ENCODE measurements at places on chromosomes 1 and 21.
A peak's percentile ranks its signal among the peaks of the same experiment; 100 is the strongest.

DNA sequence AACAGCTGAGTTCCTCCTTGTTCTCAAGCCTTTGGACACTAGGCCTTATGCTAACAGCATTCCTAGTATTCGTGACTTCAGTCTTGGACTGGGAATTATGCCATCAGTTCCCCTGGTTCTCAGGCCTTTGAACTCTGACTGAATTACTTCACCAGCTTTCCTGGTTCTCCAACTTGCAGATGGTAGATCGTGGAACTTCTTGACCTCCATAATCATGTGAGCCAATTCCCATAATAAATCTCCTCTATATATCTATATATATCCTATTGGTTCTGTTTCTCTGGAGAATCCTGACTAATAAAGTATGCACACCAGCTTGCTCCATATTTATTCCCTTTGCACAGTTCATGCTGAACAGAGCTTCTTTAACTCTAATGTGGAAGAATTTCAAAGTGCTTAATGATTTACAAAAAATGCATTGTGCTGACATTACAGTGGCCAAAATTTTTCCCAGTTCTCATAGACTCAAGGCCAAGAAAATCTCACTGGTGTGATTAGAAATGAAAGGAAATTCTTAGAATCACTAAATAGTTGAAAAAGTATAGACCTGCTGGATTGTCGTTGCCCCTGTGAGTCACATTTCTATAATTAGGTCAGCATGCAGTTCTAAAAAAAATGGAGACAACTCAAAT, 462.9 kb upstream of the ADAMTS5 start:
- DNase-seq: peak; percentile 67

DNA sequence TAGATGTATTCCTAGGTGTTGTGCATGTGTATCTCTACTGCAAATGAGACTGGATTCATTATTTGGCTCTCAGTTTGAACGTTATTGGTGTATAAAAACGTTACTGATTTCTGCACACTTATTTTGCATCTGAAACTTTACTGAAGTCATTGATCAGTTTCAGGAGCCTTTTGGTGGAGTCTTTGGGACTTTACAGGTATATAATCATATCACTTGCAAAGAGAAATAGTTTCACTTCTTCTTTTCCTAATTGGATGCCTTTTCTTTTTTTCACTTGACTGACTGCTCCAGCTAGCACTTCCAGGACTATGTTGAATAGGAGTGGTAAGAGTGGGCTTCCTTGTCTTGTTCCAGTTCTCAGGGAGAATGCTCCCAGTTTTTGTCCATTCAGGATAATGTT, 252.2 kb downstream of the SMYD3 start:
- no peak for DNase-seq

- no peak for DNase-seq
These were observed 70.4 kb downstream of the SPSB1 start for GRCh38 chr1:9363061-9363471.

DNA sequence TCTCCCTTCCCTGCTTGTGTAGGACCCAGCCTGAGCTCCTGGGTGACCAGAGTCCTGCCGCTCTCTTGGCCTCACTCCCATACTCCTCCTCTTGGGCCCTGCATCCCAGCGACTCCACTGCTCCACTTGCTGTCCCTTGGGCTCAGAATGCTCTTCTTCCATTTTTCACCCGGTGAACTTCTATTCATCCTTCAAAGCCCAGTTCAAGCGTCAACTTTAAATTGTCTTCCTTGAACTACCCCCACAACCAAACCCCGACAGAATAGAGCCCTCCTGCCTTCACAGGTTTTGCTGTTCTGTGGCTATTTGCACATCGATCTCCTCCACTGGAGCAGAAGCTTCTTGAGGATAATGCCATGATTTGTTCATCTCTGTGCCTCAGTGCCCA, 215.4 kb upstream of the EDN2 start:
- no peak for DNase-seq

GRCh38 chr1:229228522-229228921, 42.4 kb upstream of the RAB4A start:
- no peak for DNase-seq

DNA sequence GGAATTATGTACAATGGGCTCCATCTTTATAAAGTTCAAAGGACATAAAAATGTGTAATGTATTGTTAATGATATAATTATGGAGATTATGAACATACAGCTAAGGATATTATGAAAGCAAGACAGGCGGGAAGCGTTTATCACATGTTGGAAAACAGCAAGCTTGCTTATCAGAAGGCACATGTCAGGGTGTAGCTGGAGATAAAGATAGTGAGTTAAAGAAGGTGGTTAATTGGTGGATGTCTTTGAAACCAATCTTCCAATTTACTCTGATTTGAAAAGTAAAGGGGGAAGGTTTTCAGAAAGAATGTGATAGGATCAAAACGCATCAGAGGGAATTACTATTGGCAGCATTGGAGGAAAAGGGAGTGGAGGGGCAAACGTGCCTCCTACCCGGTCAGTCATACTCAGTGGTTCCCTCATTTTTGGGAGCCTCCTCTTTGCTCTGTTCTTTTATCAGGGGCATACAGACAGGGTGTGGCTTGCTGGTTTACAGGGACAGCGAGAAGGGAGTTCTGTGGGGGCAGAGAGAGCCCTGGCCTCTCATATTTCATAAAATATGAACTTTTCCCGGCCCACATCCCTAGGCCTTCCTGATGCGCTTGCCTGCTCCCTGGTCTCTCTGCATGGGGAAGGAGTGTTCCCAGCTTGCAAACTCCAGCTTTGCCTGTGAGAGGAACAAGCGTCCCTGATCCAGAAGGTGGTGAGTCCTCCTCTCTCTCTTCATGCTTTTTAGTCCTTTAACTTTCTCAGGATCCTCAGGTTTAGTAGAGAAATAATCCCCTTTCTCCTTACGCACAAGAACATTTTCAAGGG, 8.0 kb upstream of the SVBP start:
- DNase-seq: no peak

DNA sequence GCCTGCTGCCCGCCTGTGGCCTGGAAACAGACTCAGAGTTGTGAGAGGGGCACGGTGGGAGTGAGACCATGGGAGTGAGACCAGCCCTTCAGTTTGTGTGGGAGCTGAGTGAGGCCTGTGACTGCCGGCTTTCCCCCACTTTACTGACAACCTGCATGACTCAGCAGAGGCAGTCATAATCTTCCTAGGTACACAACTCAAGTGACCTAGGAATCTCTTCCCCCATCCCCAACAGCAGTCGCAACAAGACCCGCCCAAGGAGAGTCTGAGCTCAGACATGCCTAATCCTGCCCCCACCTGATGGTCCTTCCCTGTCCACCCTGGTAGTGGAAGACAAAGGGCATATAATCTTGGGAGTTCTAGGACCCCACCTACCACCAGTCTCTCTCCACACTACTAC, 44.2 kb downstream of the KLHL20 start:
- DNase-seq: no peak

GRCh38 chr1:151606384-151606783, 5.5 kb upstream of the SNX27 start:
- DNase-seq: no peak

DNA sequence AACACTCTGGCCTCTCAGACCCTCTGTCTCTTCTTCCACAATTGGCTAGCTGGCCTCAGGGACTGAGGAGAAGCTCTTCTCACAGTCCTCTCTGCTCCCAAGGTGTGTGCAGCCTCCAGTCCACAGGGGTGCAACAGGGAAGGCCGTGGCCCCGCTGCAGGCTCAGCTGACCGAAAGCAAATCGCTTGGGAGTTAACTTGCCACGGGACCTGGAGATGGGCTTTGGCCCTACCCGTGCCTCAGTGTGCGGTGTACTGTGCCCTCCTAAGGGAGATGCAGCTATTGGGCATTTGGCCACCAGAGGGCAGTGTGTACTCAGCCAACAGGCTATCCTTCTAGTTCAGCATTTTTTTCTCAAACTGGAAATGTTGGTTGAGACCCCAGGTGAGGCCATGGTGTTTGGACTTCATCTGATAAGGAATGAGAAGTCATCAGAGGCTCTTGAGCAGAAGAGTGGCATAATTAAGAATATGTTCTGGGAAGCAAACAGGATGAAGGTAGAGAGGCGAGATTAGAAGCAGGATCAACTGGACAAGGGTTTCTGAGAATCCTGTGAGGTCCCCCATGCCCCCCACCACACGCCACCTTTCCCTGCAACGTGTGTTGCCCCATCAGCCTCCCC, 42.5 kb upstream of the TMEM125 start:
- no peak for DNase-seq

GRCh38 chr1:63198871-63199394, 123.4 kb upstream of the FOXD3 start:
- DNase-seq: no peak

DNA sequence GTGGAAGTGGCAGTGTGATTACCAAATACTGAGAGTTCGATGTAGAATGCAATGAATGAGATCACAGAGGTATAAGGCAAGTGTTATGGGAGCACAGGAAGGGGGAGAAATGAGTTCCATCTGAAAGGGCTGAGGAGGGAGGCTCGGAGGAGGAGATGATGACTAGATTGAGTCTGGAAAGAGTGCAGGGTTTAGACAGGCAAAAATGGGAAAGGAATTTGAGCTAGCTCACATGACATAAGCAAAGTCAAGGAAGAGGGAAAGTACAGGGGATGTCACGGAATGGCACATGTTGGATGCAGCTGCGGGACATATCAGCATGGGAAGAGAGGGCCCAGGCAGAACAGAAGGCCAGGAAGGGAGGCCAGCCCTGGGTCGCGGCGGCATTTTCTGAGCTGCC, 132.7 kb downstream of the RUNX1 start:
- peak; percentile 91 for DNase-seq

DNA sequence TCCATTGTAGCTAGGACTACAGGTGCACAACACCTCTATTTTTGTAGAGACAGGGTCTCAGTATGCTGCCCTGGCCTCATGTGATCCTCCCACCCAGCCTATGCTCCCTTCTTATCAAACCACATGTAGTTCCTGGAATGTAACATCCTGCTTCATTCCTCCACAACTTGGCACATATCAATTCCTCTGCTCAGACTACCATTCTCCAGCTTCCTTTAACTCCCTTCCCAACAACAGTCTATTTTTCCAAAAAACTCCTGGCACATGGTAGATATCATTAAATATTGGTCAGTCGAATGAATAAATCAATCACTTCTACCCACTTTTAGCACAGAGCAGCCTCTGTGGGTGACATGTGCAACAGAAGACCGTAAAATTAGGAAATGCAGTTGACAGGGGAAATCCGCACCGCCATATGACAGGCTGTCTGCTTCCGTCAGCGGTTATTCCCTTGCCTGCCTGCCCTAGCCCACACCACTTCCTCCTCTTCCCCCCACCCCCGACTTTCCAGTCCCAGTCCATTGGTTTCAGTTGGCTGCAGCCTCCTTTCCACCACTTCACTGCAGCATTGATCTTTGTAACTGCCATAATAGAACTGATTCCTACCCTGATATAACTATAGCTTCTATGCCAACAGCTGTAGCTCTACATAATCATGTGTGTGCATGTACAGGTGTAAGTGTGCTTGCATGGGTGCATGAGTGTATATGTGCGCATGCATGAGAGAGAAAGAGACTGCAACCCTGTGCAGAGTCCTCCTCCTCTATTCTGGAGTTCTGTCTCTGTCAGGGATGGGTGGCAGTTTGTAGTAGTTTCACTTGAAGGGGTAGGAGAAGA, 6.8 kb upstream of the AKR1A1 start:
- DNase-seq: no peak

GRCh38 chr1:41502912-41503311, 18.4 kb upstream of the EDN2 start:
- DNase-seq: no peak

- DNase-seq: no peak
These were observed 1.8 kb downstream of the ROR1 start for GRCh38 chr1:63775418-63776127.

GRCh38 chr1:154955039-154955717, 721 bp downstream of the PBXIP1 start:
- no peak for DNase-seq

- peak; percentile 28 for DNase-seq
These were observed 88.1 kb downstream of the COP1 start for GRCh38 chr1:176118985-176119384.

GRCh38 chr1:209155546-209155945, 428.0 kb upstream of the CAMK1G start:
- DNase-seq: no peak

- DNase-seq: no peak
These were observed 427.7 kb downstream of the MATN1 start for GRCh38 chr1:30295674-30296073.

DNA sequence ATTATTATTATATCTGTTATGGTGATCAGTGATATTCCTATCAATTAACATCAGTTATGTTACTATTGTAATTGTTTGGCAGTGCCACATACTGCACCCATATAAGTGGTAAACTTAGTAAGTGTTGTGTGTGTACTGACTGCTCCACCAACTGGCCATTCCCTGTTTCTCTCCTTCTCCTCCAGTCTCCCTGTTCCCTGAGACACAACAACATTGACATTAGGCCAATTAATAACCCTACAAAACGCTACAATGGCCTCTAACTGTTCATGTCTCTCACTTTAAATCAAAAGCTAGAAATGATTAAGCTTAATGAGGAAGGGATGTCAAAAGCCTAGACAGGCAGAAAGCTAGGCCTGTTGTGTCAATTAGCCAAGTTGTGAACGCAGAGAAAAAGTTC, 6.6 kb upstream of the THRAP3 start:
- no peak for DNase-seq

GRCh38 chr1:28915031-28915895, 894 bp downstream of the EPB41 start:
- DNase-seq: peak; percentile 6

GRCh38 chr1:176795929-176796328, 333.0 kb downstream of the PAPPA2 start:
- no peak for DNase-seq

DNA sequence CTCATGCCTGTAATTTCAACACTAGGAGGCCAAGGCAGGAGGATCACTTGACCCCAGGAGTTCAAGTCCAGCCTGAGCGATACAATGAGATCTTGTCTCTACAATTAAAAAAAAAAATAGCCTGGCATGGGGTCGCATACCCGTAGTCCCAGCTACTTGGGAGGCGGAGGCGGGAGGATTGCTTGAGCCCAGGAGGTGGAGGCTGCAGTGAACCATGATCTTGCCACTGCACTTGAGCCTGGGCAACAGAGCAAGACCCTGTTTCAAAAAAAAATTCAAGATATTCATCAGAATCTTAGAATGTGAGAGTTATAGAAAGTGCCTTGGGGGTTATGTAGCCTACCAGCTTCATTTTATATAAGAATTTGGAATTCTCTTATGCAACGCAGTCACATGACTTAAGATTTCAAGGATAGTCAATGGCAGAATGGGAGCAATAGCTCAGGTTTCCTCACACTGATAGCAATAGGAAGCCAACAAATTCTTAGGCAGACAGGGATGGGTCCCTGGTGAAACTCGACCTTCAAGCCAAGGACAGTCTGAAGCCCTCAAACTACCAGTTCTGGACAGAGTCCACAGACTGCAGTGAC, 462.5 kb downstream of the SETD4 start:
- DNase-seq: no peak

DNA sequence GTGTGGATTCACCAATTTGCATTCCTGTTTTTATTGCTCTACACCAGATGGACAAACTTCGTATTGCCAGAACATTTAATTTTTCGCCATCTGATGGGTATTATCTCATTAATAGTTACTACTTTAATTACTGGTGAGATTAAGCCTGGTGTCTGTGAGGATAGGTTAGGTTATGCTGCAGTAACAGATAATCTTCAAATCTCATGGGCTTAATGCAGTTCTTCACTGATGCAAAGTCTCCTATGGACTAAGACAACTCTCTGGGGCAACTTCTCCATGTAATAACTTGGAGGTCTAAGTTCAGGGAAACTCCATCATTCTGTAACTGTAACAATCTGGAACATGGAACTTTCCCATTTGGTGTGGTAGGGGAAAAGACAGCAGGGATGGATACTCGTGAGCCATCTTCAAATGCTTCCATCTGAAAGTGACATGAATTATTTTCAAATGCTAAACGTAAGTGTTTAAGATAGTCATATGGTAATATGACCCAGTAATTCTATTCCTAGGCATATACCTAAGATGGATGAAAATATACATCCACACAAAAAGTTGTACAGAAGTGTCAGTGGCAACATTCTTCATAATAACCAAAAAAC, 111.6 kb downstream of the LEPR start:
- no peak for DNase-seq

Data from fibroblast of skin of left biceps (primary cell).